ENCODE measurements at places on chromosomes 5 and 9.

DNA sequence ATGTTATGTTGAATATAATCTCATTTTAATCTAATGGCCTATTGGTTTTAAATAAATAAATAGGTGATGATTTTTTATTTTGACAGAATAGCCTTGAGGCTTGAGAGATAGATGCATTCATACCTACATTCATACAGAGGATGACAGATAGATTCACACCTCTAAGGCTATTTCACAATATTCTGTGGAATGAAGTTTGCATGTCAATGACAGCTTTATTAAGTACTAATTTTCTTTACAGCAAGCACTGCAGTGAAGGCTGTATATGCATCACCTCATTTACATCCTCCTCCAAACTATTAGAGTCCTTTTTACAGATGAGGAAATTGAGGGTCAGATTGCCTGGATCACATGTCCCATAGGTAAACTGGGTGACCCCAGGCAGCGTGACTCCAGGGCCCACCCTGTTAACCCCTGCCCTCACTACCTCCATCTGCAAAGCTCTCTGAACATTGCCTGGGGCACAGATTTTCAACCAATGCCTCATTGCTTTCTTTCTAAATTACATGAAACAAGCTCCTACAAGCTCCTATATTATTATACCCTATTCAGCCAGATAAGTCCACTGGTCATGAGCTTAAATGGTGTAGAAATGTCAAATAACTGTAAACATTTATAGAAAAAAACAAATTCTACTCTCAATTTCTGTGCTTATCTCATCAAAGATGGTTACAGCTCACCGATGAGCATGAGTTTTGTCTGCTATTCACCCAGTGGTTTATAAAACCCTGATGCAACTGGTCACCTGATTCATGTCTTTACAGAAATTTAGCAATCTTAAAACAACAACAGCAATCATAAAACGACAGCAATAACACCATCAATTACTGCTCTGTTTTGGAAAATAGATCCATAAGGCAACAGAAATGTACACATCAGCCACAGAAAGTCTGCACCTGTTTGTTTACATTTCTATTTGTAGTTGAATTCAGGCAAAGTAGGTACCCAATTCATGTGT, 338.0 kb downstream of the NSG2 start:
- no peak for DNase-seq
- H3K4me1 ChIP-seq: peaks cover 20% of the 10 kb centered on the region
- H3K27ac ChIP-seq: peak overlapping the region; percentile 72
- peaks cover 2% of the 10 kb centered on the region for H3K27me3 ChIP-seq
- H3K4me3 ChIP-seq: no peak overlapping the region
- H3K36me3 ChIP-seq: no peaks in the 10 kb centered on the region

DNA sequence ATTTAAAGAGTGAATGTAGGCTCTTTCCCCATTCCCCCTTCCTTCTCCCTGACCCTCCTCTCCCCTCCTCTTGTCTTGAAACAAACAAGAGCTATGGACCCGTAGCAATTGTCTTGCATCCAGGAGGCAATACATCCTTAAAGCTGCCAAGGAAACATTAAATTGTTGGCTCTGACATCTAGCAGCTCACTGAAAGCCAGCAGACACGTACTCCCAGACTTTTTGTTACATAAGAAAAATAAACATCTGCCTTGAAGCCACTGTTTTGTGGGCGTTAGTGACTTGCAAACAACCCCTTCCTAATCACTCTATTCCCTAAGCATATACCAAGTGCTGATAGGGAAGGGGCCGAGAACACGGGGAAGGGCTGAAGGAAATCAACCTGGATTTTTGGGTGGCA, 8.6 kb downstream of the SLC45A2 start:
- no peaks in the 10 kb centered on the region for H3K36me3 ChIP-seq
- DNase-seq: no peak
- H3K4me3 ChIP-seq: no peak overlapping the region
- no peaks in the 10 kb centered on the region for H3K4me1 ChIP-seq
- no peak overlapping the region for H3K27ac ChIP-seq

DNA sequence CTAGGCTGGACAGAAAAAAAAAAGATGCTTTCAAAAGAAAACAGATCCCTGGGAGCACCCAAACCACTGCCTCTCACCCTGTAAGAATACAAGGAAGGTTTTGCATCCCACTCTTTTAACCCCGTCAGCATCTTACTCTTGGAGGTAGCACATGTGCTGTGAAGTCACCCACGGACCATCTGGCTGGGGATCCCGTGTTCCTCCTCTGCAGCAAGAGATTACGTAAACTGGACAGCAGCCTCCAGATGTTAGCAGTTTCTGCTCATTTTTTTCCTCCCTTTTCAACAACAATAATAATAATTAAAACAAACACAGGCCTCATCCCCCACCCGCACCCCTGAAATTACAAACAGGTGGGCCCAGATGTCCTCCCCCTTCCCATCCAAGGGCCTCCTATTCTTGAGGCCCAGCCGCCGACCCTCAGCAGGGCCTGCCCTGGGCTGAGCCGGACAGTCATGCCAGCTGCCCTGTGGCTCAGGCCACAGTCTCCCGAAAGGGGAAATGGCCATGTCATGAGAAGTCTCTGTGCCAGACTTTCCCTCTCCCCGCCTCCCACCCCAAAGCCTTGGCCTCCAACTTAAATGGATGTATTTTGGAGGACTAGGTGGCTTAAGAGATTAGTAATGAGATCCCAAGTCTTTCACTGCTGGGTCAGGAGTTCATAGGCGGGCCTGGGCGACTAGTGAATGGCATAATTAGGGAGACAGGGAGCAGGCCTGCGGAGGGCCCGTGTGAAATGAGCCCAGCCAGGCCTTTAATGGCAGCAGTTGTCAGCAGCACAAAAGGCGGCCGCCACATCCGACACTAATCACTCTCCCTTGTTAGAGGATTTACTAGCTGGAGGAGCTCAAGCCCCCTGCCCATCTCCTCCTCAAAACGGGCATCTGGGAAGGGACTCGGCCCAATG, 165.1 kb downstream of the PAPPA start:
- no peaks in the 10 kb centered on the region for H3K27me3 ChIP-seq
- no peaks in the 10 kb centered on the region for H3K36me3 ChIP-seq
- H3K4me3 ChIP-seq: no peak overlapping the region
- no peak overlapping the region for H3K27ac ChIP-seq

GRCh38 chr5:131661933-131662332, 26.9 kb upstream of the RAPGEF6 start:
- H3K4me1 ChIP-seq: no peaks in the 10 kb centered on the region
- H3K27me3 ChIP-seq: no peaks in the 10 kb centered on the region
- no peak overlapping the region for H3K27ac ChIP-seq
- no peak overlapping the region for H3K4me3 ChIP-seq

DNA sequence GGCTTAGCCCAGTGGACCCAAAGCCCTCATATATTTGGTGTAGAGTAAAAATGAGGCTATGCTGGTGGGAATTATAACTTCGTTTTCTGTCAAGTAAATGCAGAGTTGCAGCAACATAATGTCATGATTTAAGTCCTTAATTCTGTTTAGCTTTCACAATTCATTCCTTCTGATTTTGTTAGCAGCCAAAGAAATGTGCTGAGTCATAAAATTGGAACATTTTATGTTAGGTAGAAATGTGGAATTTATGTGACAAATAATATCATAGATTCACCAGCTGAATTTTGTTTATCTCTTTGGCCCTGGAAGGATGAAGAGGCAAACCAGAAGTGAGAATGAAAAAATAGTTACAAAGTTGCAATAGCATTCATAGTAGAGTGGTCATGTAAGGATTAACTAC, 247.0 kb downstream of the TRPM3 start:
- no peaks in the 10 kb centered on the region for H3K36me3 ChIP-seq
- no peak overlapping the region for H3K4me3 ChIP-seq
- no peak overlapping the region for H3K27ac ChIP-seq
- H3K4me1 ChIP-seq: no peaks in the 10 kb centered on the region
- H3K27me3 ChIP-seq: peaks cover 37% of the 10 kb centered on the region

DNA sequence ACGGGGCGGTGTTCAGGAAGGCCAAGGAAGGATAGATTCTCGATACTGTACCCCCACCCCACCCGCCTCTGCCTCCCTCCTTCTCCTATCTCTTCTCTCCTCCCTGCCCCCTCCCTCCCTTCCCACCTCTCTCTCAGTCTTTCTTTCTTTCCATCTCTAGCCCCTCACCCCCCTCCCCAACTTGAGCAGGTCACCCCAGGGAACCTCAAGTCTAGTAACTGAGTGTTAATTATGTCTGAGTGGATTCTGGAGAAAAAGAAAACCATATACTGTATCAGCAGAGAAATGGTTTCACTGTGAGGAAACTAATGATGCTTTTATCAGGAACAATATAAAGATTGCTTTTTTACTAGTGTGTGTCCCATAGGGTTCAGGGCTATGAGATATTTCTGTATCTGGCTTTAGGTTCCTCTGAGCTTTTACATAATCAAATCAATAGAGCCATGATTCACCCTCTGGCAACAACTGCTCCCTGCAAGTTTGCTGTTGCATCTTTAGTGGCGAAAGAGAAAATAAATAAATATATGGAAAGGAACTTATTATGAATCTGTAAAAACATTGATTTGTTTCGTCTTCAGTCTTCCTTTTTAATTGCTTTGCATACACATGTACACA, 639.7 kb downstream of the CCDC171 start:
- DNase-seq: no peak
- peaks cover 10% of the 10 kb centered on the region for H3K4me1 ChIP-seq
- H3K36me3 ChIP-seq: no peaks in the 10 kb centered on the region
- H3K4me3 ChIP-seq: no peak overlapping the region

GRCh38 chr5:3601911-3602782, 6.5 kb downstream of the IRX1 start:
- no peaks in the 10 kb centered on the region for H3K36me3 ChIP-seq
- peaks cover 41% of the 10 kb centered on the region for H3K27me3 ChIP-seq
- H3K27ac ChIP-seq: no peak overlapping the region

GRCh38 chr5:107149243-107150005, 521.3 kb downstream of the EFNA5 start:
- no peak for DNase-seq
- no peaks in the 10 kb centered on the region for H3K36me3 ChIP-seq
- no peak overlapping the region for H3K27ac ChIP-seq
- peaks cover 21% of the 10 kb centered on the region for H3K27me3 ChIP-seq
- H3K4me3 ChIP-seq: no peak overlapping the region

DNA sequence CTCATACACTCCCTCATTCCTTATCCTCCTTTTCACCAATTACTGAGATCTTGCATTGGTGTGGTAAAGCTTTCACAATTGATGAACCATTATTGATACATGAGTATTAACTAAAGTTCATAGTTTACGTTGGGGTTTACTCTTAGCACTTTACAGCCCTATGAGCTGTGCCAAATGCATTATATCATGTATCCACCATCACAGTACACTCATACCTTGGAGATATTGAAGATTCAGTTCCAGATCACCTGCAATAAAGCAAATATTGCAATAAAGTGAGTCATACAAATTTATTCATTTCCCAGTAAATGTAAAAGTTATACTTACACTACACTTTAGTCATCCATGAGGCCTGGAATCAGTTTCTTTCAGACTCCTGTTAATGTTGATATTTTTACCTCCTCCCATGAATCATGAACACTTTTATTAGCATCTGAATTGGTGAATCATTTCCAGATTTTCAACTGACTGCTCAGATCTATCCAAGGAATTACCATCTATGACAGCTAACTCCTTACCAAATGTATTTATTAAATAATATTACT, 546.6 kb upstream of the PTPRD start:
- no peak overlapping the region for H3K4me3 ChIP-seq
- H3K27ac ChIP-seq: no peak overlapping the region
- DNase-seq: no peak
- H3K4me1 ChIP-seq: peaks cover 9% of the 10 kb centered on the region
- no peaks in the 10 kb centered on the region for H3K36me3 ChIP-seq
- no peaks in the 10 kb centered on the region for H3K27me3 ChIP-seq

DNA sequence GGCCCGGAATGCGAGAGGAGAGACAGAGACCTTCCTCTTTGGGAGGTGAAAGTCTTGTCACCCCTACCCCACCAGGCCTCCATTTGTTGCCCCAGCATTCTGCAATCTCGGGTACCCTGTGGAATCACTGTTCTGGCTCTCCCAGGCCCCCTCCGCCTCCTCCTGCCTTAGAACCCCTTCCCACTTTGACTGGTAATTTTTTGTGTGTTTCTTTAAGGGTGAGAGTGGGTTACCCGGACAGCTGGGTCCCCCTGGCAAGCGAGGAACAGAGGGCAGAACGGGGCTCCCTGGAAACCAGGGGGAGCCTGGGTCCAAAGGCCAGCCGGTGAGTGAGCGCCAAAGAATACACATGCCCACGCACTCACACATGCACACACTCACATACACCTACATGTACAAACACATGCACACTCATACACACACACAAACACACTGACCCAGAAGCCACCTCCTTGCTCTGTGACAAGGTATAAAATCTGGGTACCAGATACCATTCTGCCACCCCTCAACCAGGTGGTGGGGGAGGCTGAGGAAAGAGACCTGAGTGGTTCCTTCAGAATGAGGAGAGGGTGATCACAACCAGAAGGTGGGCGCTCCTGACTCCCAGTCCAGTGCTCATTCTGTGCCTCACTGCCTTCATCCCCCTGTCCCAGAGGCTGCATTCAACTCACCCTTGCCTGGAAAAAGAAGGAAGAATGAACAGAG, 30.9 kb upstream of the ORM1 start:
- peaks cover 51% of the 10 kb centered on the region for H3K36me3 ChIP-seq
- H3K27me3 ChIP-seq: no peaks in the 10 kb centered on the region
- peak; percentile 23 for DNase-seq
- no peak overlapping the region for H3K4me3 ChIP-seq

GRCh38 chr9:133356391-133357091, at the start of the genes SURF1 and SURF2:
SURF1 (minus strand) TSS chr9:133356487; CDS start chr9:133356453, 34 bp downstream.
SURF2 (plus strand) TSS chr9:133356550; CDS start chr9:133356593, 43 bp downstream.
- H3K27me3 ChIP-seq: no peaks in the 10 kb centered on the region
- H3K36me3 ChIP-seq: peaks cover 71% of the 10 kb centered on the region
- peak; percentile 89 for DNase-seq
- peak within 1 kb of the TSS; percentile 51 for H3K27ac ChIP-seq
- H3K4me1 ChIP-seq: no peaks in the 10 kb centered on the region

DNA sequence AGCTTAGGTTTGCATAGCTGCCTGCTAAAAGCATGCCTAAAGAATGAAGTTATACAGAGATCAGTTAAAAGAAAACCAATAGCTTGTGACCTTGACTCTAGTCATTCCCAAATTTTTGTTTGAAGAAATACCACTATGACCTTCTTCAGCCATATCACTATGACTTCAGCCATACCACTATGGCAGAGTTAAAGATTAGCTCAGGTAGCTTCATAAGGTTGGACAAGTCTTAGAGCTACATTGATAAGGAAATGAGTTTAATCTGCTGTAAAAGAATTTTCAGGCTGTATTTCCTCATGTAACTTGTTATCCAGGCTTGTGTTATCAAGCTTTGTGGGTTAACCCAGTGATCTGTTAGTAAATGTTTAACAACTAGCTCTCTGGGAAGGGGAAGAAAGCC, 30.7 kb downstream of the C6 start:
- no peak overlapping the region for H3K4me3 ChIP-seq
- H3K27ac ChIP-seq: no peak overlapping the region
- H3K27me3 ChIP-seq: no peaks in the 10 kb centered on the region
- no peaks in the 10 kb centered on the region for H3K36me3 ChIP-seq
- H3K4me1 ChIP-seq: no peaks in the 10 kb centered on the region
- DNase-seq: no peak

DNA sequence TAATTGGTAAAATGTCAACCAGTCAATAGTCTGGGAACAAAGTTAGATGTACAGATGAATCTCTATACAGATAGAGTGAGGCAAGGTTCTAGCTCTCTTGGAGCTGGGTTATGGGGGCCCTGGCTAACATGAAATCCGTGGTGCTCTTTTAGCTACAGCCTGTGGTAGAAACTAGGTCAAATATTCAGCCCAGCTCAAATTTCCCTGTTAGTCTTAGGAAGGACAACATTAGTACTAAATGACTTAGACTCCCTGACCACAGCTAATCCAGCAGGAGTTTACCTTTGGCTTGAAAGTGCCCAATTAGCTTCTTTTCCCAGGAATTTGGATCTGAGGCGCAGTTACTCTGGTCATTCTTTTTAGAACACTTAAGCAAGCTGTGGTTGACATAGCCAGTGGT, 170.5 kb downstream of the DMRTA1 start:
- H3K27ac ChIP-seq: no peak overlapping the region
- no peak overlapping the region for H3K4me3 ChIP-seq
- H3K4me1 ChIP-seq: no peaks in the 10 kb centered on the region
- no peaks in the 10 kb centered on the region for H3K27me3 ChIP-seq
- DNase-seq: no peak
